ENCODE measurements at places on chromosomes 7 and 10.

GRCh38 chr7:449324-450019 lies 70.2 kb downstream of the PDGFA start:
- DNase-seq: no peak

DNA sequence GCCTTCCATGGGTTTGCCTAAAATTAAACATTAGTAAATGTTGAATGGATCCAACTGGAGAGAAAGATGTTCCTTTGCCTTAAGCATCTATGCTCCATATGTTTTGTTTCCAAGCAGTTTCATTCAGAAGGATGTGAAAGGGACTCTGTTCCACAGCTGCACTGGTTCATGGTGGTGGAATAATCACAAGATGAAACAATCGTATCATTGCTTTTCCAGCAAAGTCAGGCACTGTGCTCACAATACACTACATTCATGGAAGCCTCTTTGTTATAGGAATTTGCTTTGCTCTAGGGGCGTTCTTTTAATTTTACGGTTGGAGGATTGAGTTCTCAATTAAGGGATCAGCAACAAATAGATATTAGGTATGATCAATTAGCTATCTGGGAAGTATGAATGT lies 33.8 kb downstream of the RAMP3 start:
- DNase-seq: no peak

- no peak for DNase-seq
These were observed 44.9 kb upstream of the CNPY1 start for GRCh38 chr7:155591055-155591775.

DNA sequence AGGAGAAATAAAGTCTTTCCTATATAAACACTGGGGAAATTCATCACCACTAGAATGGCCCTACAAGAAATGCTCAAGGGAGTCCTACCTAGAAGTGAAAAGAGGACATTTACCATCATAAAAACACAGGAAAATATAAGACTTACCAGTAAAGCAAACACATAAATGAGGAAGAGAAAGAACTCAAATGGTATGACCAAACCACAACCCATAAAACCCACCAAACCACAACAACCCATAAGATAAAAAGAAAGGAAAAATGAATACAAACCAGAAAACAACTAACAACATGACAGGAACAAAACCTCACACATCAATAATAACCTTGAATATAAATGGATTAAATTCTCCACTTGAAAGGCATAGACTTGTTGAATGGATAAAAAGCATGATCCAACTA lies 71.9 kb upstream of the DIP2C start:
- no peak for DNase-seq

DNA sequence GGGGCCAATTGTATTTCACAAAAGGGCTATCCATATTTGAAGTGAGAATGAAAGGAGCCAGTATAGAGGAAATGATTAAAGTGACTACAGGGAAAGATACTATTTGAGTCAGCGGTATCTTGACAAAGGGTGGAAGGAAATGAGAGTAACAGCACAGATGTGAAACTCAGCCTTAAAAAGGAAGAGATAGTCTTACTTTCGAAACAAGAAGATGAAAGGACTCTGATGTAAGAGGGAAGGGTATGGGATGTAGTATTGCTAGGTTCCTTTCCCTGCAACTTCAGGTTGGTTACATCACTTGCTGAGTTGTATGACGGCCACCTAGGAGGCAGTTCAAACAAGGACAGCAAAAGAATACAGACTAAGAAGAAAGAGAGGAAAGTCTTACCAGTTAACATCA lies 13.7 kb downstream of the CISD1 start:
- DNase-seq: peak; percentile 89

DNA sequence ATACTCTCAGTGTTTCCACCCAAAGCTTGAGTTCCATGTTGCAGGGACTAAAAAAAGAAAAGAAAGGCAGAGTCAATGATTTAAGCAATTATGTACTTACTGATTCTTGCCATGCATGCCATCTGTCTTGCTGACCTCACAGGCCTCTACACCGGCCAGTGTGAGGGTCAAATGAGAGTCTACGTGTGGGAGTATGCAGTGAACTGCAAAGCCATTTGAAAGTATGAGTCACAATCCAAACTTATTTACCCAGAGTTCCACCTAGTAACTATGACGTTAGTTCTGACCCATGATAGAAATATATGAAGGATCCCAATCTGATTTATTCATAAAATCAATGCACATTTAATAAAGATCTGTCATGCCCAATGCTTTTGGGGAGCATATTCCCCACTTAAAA lies 26.5 kb downstream of the PDE1C start:
- peak; percentile 27 for DNase-seq

DNA sequence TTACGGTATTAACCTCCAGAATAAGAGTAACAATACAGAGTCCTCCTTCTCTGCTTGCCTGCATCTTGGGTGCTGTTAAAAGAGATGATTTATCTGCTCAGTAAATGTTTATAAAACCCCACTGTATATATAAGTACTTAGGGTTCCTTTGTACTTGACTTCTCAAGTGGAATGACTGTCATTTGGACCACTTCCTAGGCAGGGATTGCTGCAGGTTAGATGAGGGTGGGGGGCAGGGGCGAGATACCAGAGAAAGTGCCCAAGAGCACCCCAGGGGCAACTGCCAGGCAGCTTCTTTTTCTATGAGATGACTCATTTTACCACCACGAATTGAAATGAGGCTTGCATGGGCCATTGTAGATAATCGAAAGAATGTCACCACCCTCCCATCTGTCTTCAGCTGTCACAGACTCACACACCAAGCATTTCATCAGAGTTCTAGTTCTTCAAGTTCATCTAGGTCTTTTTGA lies 421.9 kb upstream of the GALNT17 start:
- peak; percentile 59 for DNase-seq

GRCh38 chr10:73152009-73152408 lies 15.8 kb downstream of the ECD start:
- DNase-seq: no peak

DNA sequence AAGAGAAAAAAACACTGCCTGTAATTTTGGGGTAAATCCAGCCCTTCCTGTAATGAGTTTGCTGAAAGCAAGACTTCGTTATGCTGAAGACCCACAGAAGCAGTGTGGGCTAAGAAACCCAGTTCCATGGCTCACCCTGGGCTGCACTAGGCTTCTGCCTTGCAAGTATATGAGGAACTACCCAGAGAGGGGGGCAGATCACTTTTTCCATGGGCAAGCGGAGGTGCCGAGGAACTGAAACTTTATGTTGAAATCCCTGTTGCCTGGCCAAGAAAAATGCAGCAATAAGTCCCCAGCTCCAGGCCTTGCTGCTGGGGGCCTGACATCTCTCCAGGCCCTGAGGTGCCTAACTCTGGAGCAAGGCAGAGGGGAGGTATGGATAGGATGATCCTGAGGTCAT lies 8.5 kb downstream of the RASSF4 start:
- DNase-seq: peak; percentile 67

GRCh38 chr10:106872176-106872575 lies 292.3 kb downstream of the SORCS1 start:
- DNase-seq: no peak

DNA sequence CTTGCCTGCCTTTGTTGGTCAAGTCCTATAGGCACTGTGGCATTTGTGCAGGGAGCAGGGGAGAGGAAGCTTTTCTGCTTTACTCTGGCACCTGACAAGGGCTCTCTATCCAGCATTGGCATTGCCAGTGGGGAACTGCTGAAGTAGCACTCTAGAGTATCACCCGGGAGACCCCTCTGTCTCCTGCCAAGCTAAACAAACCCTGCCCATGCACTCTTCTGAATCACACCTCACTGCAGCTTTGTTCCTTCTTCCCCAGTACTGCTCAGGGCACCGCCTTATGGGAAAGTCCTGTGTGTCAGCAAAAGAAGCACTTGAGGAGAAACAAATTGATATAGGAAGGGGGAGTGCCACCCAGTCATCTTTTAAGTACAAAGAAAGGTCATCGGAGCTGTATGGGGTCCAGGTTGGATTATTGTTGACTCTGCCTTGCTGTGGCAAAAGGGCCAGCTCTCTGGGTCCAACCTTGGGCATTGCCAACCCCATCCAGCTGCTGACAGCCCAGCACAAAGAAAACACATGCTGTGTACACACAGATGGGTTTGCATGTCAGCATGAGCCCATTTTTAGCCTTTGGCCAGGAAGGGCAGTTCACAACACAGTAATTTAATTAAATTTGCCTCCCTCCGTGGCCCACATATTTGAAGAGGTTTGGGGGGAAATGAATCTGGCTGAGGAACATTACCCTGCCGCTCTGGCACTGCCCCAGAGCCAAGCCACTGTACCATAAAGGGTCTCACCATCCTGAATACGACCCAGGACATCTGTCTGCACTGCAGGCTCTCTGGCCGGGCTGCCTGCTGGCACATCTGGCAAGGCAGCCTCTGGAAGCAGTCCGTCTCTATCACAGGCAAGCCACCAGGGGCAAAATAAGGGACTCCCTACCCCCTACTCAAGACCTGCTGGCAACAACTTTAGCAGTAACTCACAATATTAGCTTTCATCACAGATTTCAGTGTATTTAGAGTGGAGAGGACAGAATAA lies 13.1 kb downstream of the LRRC4 start:
- peak; percentile 27 for DNase-seq

GRCh38 chr10:74292871-74293427 lies 141.9 kb downstream of the ADK start:
- DNase-seq: peak; percentile 55

DNA sequence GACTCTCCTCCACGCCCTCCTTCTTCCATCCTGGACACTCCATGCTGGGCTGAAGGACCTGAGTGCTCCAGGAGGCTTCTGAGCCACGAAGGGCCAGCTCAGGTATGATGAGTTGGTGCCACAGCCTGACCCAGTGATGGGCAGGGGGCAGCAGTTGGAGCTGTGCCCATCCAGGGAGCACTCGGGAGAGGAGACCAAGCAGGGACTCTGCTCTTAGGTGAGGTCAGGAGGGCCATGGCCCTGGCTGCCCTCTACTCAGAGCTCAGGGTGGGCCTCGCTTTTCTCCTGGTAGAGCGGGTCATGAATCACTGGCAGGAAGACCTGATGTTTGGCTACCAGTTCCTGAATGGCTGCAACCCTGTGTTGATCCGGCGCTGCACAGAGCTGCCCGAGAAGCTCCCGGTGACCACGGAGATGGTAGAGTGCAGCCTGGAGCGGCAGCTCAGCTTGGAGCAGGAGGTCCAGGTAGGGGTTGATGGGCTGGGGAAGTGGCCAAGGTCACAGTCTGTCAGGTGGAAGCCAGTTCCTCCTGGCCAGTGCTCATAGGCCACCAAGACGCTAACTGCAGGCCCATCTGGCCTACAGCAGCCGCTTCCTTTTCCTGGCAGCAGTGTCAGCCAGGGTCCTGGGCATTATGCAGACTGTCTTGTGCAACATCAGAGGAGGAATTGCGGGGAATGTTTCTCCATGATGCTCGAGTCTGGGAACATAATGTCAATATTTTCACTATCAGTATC lies 50.8 kb downstream of the ALOX5 start:
- no peak for DNase-seq

GRCh38 chr7:68423356-68423755 lies 1174.9 kb upstream of the AUTS2 start:
- DNase-seq: no peak

DNA sequence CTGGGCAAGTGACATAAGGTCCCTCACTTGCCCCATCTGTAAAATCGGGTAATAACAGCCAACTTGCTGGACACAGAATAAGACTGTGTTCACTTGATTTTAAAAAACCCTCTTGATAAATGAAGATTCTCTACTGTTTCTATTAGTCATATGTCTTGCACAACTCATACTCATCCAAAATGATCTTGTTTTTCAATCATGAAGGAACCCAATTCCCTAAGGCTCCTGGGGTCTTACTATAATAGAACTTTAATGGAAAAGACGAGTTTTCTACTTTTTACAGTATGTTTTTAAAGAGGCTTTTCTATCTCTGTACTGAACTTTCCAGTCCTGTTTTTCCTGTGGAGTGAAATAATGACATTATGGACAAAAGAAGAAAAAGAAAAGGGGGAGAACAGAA lies 103.8 kb downstream of the ARID5B start:
- DNase-seq: peak; percentile 28

GRCh38 chr7:80711531-80711930 lies 73.1 kb downstream of the CD36 start:
- DNase-seq: peak; percentile 28

DNA sequence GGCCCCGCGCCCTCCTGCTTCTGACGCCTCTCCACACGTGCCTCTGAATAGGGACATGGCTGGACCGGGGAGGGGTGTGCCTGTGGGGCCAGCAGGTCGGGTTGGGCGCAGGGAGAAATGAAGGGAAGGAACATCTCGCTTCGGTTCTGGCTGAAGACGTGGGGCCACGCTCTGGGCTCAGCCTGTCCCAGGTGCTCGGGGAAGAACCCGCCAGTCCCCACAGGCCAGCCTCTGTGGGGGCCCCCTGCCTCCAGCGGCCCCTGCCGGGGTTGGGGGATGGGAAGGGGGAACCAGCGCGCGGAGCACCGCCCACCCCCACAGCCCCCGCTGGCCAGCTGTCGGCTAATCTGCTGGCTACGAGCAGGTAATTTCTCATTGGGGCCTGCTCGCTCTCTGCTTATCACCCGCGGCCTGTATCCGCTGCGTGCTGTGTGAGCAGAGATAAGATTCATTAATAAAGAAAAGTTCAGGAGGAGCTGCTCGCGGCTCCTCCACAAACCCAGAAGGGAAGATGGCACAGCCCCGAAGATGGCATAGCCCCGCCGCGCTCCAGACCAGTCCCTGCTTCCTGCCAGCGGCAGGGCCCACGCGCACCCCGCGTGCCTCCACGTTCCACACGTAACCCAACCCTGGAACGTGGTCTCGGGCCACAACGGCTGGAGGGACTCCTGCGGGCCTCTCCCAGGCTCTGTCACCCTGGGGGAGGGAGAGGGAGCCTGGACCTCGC lies 186.2 kb downstream of the ELFN1 start:
- DNase-seq: no peak

DNA sequence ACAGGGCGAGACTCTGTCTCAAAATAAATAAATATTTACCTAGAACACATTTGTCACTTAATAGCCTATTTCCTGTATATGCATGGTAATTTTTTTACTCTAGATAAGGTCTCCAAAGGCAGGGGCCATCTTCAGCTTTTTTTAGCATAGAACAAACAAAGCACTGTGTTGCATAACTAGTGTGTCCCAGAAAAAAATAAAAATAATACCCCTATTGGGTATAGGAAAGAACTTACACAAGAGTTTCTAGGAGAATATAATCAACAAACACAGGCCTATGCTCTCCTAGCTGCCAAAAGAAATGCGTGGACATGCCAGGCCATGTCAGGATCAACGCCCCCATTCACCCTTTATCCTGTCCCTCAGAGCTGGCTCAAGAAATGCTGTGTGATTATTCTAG lies 103.6 kb downstream of the PARD3 start:
- peak; percentile 79 for DNase-seq

- no peak for DNase-seq
These were observed 35.5 kb upstream of the IKZF1 start for GRCh38 chr7:50268990-50269389.
